ENCODE measurements at places on chromosomes 7 and 10.
A peak's percentile ranks its signal among the peaks of the same experiment; 100 is the strongest.

DNA sequence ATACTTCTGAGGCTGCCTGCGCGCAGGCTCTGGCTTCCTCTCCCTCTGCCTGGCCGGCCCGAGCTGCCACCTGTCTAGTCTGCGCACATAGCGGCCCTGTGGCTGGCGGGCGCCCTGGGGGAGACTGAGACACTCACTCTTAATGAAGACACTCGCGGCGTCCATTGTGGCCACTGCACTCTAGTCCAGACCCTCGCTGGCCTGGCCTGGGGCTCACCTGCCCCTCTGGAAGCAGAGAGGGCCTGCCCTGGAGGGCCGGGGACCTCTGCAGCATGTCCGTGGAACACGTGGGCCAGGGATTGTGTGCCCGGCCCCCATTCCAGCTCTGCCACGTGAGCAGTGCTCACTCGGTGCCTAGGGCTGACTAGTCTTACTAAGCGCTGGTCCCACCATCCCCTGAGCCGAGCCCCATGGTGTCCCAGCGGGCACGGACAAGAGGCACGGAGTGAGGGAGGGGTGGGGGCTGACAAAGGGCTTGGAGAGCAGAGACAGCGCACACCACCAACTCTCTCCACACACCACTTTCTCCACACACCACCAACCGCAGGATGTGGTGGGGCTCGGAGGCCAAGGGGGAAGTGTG lies 149.3 kb downstream of the ELFN1 start:
- DNase-seq: no peak

- DNase-seq: no peak
These were observed 43.2 kb downstream of the AKR1B1 start for GRCh38 chr7:134415700-134416099.

DNA sequence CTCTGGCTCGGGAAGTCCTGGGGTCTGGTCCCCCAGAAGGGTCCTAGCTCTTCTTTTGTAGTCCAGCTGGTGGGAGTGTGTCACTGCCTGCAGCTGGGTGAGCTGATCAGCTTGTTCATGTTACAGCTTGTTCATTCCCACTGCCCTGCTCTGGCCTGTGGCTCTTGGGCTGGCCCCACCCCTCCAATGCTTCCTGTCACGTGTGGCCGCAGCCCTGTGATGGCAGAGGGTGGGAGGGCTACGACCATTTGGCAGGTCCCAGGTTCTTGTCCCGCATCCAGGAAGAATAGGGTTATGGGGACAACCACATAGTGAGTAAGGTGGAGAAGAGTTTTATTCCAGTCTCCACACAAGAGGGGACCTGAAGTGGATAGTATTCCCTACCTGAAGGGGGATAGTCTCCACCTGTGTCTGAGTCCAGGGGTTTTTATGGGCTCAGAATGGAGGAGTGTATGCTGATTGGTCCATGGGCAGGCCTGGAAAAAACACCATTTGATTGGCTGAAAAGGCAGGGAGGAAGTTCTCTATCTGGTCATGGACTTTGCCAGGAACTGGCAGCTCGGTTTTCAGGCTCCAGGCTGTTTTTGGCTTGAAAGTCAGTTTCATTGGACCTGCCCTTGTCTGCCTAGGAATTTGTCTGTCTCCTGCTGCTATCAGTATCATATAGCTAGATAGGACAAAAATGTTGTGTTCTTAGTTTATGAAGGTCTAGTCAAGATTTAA lies 13.1 kb downstream of the SDHAF3 start:
- no peak for DNase-seq

DNA sequence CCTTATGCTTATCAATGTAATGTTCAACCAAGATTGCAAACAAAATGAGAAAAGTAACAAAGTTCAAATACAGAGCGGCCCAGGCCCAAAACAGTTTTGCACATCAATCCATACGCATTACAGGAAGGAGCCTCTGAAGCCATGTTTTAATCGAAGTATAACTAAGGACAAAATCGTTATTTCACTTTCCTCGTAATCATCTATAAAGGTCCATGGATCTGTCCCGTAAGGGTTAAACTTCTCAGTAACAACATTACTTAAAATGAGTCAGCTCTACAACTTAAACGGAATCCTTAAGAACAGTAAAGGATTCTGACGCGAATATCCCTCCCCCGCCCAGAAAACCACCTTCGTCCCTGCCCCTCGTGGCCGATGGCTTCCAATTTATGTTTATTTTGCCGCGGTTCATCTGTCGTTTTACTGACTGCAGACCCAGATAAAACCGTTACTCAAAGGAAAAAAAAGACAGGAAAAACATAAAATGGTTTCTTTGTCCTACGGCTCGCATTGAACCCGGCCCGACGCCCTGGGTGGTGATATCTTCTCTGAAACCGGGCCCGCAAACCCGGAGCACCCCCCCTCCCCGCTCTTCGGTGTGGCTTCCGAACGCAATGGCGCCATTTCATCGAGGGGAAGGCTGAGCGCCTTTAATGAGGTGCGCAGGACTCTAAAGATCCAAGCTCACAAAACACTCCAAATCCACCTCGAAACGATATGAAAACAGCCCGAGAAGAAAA lies 1.1 kb downstream of the HNRNPA2B1 start:
- peak; percentile 44 for DNase-seq

DNA sequence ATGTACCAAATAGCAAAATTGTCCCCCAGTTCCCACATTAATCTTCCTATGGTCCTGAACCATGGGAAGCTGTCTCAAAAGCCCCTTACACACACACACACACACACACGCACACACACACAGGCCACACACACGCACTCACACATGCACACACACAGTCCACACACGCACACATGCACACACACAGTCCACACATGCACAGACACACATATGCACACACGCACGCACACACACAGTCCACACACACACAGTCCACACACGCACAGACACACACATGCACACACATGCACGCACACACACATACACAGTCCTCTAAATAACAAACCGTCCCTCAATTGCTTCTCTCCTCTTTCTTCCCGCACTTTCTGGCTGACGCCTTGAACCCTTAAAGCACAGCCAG lies 265.3 kb downstream of the TCERG1L start:
- DNase-seq: no peak

DNA sequence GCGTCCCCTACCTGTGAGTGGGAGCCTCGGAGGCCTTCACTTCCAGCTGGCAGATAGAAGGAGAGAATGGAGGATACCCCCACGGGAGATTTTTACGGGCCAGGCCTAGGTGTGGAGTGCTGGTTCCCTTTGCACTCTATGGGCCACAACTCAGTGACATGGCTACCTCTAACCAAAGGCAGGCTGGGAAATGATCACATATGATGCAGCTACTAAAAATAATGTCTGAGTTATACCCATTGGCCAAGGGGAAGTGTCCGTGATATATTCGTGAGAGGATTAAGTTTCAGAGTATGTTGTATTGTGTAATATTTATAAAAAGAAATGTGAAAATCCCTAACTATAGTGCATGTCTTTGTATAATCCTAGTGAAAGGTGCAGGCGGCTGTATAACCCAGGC lies 13.5 kb upstream of the HIPK2 start:
- no peak for DNase-seq

DNA sequence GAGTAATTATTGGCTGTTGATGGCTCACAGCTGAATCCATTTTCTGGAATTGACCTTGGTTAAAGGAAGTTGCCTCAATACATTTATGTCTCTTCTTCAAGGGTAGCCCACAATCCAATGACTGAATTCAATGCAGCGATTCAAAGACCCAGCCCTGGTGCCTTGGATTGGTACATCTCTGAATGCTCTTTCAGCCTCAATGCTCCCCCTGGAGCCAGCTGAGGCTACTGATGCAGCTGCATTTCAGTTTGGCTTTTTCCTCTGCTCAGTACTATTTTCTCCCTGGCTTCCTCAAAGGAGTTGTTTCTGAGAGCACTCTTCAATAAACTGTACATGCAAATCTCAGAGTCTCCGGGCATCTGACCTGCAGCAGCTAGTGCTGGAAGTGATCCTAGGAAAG lies 633 bp upstream of the EBLN1 start:
- no peak for DNase-seq

GRCh38 chr7:45920502-45921380 lies at the start of gene IGFBP3:
TSS of gene IGFBP3 (minus strand) at chr7:45921272. CDS start at chr7:45921140, 132 bp downstream.
- DNase-seq: no peak

DNA sequence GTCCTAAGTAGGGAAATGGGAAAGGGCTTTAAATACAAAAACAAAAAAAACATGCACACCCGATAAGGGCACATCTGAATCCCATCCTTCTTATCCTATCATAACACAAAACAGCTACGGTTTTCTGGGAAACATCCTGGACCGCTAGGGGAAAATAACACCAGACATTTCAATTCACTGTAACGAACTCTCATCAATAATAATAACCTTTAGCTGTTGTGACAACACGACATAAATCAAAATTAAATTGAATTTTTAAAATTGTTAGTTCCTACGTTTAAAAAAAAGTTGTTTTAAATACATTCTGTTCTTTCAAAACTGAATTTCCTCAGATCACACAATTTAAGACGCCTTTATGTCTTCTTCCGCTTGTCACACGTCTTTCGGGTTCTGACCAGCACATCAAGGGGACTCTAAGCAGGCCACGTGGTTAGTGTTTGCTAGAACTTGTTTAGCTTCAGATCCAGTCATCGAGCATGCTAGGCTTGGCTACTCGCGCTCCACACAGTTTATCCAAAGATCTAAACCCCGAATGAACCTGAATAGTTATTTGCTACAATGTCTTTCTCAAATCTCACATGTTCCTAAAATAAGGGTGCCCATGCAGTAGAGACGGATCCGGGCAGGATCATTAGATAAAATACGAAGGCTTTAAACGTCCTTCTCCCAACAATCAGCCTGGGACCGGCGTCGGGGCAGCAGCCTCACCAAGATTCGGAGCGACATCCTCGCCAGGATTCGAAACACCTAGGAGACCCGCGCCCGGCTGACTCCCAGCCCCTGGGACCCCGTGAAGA lies 839 bp downstream of the IKZF5 start:
- peak; percentile 10 for DNase-seq

DNA sequence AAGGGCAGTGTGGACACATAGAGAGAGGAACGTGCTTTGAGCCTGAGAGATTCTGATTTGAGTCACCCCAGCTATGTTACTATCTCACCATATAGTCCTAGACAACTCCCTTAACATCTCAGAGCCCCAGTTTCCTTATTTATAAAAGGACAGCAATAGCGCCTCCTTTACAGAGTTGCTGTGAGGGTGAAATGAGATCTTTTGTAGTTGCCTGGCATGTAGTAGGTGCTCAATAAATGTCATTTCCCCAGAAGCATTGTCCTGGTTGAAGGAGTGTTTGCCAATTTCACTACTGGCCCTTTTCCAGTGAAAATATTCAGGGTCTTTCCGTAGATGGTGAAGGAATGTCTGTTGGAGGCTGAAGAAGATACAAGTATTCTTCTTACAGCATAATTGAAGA lies 51.3 kb upstream of the FAM180A start:
- no peak for DNase-seq

GRCh38 chr10:81600185-81600584 lies 274.8 kb upstream of the NRG3 start:
- DNase-seq: no peak

GRCh38 chr7:19491821-19492452 lies 216.9 kb downstream of the POLR1F start:
- DNase-seq: no peak

All from stimulated activated CD4-positive, alpha-beta T cell treated with anti-CD3 and anti-CD28 coated beads, Interleukin-15, amount 100 ng/mL, for 1 hour (primary cell).